NAMALWA (cell line): ENCODE measurements at places on chromosomes 6 and 20.

DNA sequence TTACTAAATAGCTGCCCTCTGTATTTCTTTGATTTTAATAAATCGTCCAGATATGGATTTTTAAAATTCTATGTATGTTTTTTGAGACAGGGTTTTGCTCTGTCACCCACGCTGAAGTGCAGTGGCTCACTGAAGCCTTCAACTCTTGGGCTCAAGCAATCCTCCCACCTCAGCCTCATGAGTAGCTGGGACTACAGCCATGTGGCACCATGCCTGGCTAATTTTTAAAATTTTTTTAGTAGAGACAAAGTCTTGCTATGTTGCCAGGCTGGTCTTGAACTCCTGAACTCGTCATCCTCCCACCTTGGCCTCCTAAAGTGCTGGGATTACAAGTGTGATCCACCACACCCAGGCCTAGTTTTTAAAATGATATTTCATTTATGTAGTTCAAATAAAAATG lies 47.4 kb upstream of the DDR1 start:
- DNase-seq: no peak

GRCh38 chr20:9409352-9409751 lies 105.0 kb upstream of the LAMP5 start:
- no peak for DNase-seq

DNA sequence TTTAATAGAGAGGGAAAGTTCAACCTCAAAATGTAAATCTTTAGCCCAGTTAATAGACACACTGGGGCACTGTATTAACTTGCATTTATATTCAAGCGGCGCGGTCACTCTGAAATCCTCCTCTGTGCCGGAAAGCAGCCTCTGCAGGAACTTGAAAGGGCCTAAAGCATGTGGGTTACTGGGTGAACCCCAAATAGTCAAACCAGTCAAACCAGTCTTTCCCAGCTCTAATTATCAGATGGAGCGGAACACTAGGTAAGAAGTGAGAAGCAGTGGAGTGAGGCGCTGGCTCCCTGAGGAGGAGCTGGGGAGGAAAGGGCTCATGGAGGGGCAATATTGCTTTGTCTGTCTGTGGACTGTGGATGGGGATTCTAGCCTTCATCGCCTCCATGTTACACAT lies 531.3 kb downstream of the QKI start:
- no peak for DNase-seq

GRCh38 chr6:27889628-27890444 lies 22.4 kb downstream of the OR2B2 start:
- peak; percentile 90 for DNase-seq
